ENCODE measurements at places on chromosomes 2 and 18. TPM values are rescaled to one million over a fixed set of nuclear protein-coding genes. Genes with fewer than 3 reads are reported as not detected.

- no peak for ATAC-seq
These were observed 35.8 kb upstream of the ZNF804A start for GRCh38 chr2:184562532-184562931.

DNA sequence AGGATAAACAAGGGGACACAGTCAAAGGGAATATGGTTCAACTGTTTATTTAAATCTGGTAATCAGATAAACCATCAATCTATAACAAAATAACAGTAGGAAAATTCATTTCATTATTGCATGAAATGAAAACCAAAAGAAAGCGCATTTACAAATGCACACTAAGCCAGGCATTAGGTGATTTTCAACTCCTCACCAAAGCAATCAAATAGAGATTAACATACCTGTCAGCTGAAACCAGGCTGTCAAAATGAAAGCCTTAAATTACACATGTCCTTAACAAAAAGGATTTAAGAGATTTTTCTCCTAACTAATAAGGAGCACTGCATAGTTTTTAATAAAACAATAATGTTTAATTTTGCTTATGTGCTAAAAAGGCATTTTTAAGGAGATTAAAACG is 23.0 kb downstream of the STK39 start:
- no peak for ATAC-seq

GRCh38 chr2:215609089-215610032 is 173.5 kb upstream of the FN1 start:
- peak; percentile 72 for ATAC-seq

- peak; percentile 63 for ATAC-seq
These were observed 75.3 kb downstream of the VSNL1 start for GRCh38 chr2:17615728-17616351.

DNA sequence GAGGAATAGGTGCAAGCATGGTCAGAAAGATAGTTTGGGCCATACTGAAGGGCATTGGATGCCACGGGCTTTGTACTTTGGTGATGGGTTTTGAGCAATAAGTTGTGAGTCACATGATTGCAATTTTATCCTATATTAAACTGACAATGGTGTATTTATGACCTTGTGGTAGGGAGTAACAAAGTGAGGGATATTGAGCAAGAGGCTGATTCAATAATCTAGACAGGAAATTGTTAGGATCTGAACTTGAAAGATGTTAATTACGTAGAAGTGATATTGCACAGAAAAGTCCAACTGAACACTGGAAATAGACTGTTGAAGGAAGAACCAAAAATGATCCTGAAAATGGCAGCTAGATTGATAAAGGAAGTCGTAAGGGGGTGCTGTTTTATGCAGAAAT is 46.6 kb upstream of the TCF4 start:
- peak; percentile 81 for ATAC-seq

DNA sequence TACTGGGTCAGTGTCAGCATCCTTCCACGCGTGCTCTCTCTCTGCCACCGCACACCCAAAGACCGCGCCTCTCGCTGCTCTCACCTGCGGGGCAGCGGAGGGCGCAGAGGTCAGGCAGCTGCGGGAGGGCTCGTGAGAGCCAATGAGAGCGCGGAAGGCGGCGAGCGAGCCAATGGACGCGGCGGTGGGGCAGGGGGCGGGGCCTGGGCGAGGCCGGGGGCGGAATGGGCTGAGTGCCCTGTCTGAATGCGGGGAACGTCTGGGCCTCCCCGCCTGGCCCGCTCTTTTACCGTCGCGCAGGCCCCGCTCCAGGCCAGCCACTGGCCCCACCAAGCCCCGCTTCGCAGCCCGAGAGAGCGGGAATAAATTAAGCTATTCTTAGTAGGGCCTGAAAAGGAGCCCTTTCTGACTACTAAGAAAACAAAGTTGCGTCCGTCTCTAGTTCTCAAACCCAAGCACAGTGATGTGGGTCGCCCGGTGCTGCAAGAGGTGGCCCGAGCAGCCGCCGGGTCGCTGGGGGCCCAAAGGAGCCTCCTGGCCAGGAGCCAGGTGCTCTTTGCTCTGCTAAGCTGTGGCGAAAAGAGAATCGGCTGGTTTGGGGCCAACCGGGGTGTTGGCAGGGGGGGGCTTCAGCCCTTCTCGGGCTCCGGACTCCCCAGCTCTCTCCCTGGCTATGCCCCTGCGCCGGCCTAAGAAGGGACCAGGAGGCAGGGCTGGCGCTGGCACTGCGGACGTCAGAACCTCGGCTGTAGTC is 81.1 kb upstream of the GLI2 start:
- no peak for ATAC-seq

- ATAC-seq = no peak
These were observed at the start of gene TNFAIP6 for GRCh38 chr2:151357359-151357758. Gene TNFAIP6, plus strand, starts transcription at chr2:151357592. Its CDS starts 75 bp downstream, at chr2:151357667.

- ATAC-seq = no peak
These were observed 500.9 kb downstream of the FBXO15 start for GRCh38 chr18:73646772-73647171.

GRCh38 chr2:70084973-70085710 is 2.1 kb upstream of the PCBP1 start:
- ATAC-seq = peak; percentile 35

DNA sequence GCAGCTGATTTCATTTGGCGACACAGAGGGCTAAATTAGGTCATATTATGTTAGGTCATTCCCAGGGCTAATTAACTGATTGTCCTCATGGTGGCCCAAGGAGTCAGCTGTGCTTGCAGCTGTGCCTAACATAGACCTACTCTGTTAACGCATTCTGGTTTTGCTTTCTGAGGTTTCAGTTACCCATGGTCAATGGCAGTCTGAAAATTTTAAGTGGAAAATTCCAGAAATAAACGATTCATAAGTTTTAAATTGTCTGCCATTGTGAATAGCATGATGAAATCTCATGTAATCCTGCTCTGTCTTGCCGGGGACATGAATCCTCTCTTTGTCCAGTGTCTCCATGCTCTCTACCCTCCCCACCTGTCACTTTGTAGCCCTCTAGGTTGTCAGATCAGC is 168.7 kb downstream of the KCNS3 start:
- no peak for ATAC-seq

GRCh38 chr2:65799141-65799854 is 366.9 kb upstream of the SPRED2 start:
- ATAC-seq = no peak

DNA sequence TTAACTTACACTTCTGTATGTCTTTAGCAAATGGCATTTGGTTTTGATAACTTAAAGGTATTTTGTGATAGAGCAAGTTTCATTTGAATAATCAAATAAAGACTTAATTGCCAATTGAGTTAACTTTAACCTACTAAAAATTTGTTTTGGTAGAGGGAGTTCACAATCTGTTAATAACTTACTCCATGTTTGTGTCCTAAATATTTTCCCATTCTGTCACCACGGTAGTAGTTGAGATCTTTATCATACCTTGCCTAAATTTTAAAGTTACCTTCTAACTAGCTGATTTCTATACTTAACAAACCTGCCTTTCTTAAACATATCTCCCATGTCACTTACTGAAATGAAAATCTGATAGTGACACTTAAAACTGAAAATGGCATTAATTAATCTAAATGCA is 127.1 kb downstream of the TMEFF2 start:
- ATAC-seq = no peak

GRCh38 chr2:208101716-208102631 is 22.4 kb downstream of the CRYGD start:
- no peak for ATAC-seq

GRCh38 chr2:55269645-55269990 is 587 bp upstream of the MTIF2 start:
- peak; percentile 32 for ATAC-seq

Gene ADAM23
- 16.3 TPM for total RNA-seq

Gene GPR75
- total RNA-seq = 1.5 TPM

Gene CNNM3
- 6.1 TPM for total RNA-seq

Gene AQP12B
- total RNA-seq = not detected

Gene AFG3L2
- 43.1 TPM for total RNA-seq

Data from esophagus mucosa (tissue), 1 donor.